ENCODE measurements at places on chromosomes 2 and 18.

DNA sequence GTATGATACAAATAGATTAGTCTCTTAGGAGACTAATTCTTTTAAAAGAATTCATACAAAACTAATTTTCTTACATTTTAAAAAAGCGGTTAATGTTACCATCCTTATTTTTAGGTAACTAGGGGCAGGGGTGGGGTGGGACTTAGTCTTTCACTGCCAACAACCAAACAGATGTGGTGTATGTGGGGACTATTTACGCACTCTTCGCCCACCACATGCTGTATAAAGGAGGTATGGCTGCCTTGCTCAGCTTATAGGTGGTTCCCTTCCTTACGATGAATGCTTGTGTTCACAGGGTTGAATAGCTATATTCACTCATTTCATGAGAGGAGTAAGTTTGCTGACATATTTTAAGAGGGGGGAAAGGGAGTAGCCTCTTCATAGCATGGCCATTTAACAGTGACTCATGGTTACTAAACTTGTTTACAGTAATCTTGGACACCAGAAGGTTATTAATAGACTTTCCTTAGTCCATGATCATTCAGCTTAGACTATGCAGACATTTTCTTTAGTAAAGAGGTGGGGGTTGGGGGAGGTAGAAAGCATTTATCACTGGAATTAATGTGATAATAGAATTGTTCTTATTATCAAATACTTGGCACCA, 61.8 kb downstream of the CAB39 start:
- DNase-seq = no peak

- no peak for DNase-seq
These were observed 92.6 kb downstream of the SPATS2L start for GRCh38 chr2:200399046-200399445.

DNA sequence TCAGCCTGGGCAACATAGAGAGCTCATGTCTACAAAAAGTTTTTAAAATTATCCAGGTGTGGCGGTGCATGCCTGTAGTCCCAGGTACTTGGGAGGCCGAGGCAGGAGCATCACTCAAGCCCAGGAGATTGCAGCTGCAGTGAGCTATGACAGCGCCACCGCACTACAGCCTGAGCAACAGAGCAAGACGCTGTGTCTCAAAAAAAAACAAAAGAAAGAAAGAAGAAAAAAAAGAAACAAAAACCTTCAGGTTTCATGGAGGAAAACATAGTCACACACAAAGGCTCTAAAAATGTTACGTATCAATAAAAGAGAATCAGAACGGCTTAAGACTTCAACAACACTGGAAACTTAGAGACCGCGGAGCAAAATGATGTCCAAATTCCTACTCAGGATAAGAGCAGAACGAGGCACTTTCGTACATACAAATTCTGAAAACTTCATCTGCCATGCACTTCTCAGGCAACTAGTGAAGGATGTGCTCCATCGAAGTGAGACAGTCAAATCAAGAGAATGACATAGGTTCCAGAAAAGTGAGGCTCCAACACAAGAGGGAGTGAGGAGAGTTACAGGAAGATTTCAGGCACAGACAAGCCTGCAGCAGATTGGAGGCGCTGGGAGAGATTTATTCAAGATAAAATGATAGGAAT, 4.4 kb downstream of the HDLBP start:
- DNase-seq = no peak

GRCh38 chr2:189954989-189955388, 107.5 kb downstream of the MSTN start:
- DNase-seq = no peak

DNA sequence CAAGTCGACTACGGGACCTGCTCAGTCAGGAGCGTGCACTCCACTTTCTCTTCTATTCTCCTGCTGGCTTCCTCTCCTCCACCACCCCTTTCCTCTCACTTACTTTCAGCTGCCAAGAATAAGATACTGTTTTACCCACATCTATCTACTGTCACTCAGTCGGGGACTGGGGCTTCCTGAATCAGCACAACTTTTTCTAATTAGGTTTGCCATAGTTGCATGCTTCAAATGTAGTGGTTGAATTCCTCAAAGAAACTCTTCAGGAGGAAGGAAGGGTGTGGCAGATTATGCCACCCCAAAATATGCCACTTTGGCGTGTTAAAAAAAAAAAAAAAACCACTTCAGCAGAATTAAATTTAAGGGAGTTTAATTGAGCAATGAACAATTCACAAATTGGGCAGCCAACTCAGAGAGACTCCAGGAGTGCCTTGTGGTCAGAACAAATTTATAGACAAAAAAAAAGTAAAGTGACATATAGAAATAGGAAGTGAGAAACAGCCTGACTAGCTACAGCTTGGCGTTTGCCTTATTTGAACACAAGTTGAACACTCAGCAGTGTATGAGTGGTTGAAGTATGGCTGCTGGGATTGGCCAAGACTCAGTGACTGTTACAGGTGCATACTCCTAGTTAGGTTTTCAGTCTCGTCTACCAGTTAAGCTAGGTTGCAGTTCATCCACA, 32.5 kb upstream of the RMDN2 start:
- no peak for DNase-seq

GRCh38 chr2:150778828-150779227, 291.4 kb upstream of the RND3 start:
- no peak for DNase-seq

GRCh38 chr2:135475128-135475527, 55.9 kb downstream of the ZRANB3 start:
- no peak for DNase-seq

GRCh38 chr2:67600946-67601345, 203.8 kb downstream of the ETAA1 start:
- no peak for DNase-seq

DNA sequence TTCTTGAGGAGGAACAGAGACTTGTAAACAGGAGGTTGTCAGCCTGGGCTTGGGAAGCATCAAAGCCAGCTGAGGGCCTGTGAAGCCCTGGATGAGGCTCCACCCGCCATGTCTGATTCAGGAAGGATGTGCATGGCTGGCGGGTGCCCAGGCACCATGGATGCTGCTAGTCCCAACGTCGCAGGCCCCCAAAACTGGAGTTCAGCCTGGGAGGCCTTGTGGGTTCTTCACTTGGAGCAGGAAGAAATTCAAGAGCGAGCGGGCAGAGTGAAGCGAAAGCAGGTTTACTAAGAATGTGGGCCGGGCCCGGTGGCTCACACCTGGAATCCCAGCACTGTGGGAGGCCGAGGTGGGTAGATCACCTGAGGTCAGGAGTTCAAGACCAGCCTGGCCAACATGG, 12.1 kb upstream of the PXDN start:
- DNase-seq = no peak

All from T-helper 1 cell (primary cell).